ENCODE measurements at places on chromosomes 2 and 18. TPM values are rescaled to one million over a fixed set of nuclear protein-coding genes. Genes with fewer than 3 reads are reported as not detected.

GRCh38 chr2:120394764-120395163 is 48.8 kb downstream of the INHBB start:
- DNase-seq = no peak

DNA sequence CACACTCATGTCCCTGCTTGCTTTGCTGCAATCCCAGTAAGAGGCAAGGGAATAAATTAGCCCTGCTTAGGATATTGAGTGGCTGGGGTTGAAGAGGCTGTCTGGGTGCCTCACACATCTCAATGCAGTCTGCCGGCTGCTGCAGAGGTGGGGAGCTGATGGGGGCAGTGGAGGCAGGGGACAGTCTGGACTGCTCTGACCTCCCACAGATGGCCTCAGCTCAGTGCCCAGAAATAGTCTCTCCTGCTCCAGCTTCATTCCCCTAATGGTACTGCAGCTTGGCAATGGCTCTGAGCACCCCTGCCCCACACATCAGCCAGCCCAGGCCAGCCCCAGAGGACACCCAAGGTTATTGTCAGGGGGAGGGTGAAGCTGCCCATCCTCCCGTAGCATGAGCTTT is 21.5 kb upstream of the TNS1 start:
- DNase-seq = peak; percentile 71

DNA sequence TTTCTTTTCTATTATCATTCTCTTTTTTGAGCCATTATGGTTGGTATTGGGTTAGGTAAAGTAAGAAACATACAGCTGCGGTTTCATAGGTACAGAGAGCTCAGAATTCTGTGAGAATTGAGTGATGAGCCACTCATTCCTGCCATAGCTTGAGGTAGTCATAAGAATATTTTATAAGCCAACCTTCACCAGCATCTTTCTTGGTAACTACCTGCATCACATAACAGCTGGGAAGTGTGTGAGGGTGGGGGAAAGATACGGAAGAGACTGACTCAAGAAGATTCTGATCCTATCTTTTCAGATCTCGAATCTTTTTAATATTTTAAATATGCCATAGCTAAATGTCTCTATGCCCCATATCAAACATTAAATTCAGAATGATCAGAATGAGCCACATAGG is 313.8 kb upstream of the DDX18 start:
- no peak for DNase-seq

DNA sequence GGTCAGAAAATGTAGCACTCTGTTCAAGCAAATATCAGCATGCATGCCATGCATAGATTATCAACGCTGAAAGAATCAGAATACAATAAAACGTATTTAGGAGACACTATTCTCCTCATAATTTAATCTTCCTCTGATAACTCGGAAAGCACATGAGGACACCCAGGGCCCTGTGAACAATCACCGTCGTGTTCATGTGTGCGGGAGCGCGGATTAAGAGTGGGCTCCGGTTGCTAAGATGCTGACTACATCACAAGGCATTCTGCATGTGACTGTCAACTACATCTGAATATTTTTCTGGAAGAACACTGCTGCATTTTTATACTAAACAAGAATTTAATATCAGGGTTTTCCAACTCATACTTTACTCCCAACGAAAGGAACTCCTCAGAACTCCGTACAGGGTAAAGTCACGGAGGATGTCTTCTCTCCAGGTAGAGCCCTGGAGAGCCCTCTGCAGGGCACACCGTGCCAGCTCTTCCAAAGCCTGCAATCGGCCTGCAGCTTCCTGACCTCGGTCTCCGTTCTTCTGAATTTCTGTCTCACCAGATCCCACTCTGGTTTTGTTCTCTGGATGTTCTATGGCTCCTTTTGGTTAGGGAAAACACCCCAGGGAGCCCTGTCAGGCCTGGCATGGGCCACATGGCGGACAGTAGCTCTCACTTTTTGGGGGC is 59.6 kb downstream of the ZNF516 start:
- no peak for DNase-seq

GRCh38 chr2:40955042-40955441 is 503.2 kb upstream of the SLC8A1 start:
- no peak for DNase-seq

- no peak for DNase-seq
These were observed 916.0 kb upstream of the CELF4 start for GRCh38 chr18:38481576-38481975.

DNA sequence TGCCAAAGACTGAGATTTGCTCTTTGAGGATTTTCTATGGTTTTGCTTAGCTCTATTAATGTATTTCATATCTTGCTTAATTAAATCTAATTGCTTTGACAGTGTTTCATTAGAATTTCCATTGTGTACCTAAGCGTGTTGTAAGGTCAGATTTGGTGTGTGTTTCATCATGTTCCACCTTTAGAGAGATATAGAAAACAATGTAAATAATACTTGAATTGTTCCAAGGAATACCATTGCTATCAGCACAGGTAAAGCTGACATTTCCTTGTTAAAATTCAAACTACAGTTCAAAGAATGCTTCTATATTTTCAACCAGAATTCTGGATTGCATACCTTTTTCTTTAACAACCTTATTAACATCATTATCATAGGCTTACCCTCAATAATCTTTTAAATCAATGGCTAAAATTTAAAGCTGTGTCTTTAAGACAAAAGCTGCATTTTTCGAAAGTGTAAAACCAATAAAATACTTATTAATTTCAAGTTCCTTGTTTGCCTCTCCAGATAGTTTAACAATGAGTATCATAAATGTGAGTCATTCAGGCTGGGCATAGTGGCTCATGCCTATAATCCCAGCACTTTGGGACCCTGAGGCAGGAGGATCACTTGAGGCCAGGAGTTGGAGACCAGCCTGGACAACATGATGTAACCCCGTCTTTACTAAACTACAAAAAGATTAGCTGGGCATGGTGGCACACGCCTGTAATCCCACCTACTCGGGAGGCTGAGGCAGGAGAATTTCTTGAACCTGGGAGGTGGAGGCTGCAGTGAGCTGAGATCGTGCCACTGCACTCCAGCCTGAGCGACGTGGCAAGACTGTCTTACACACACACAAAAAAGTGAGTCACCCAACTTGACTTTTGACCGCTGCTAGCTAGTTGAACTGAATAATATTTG is 188.0 kb upstream of the PKDCC start:
- DNase-seq = no peak

PTH2R gene
- 0.25 TPM for total RNA-seq

GRCh38 chr2:127397568-127398238 is 9.9 kb upstream of the MAP3K2 start:
- DNase-seq = no peak

MRO gene
- 0.10 TPM for total RNA-seq

FAM110C gene
- 28.8 TPM for total RNA-seq

DCDC2C gene
- 0.16 TPM for total RNA-seq

DNA sequence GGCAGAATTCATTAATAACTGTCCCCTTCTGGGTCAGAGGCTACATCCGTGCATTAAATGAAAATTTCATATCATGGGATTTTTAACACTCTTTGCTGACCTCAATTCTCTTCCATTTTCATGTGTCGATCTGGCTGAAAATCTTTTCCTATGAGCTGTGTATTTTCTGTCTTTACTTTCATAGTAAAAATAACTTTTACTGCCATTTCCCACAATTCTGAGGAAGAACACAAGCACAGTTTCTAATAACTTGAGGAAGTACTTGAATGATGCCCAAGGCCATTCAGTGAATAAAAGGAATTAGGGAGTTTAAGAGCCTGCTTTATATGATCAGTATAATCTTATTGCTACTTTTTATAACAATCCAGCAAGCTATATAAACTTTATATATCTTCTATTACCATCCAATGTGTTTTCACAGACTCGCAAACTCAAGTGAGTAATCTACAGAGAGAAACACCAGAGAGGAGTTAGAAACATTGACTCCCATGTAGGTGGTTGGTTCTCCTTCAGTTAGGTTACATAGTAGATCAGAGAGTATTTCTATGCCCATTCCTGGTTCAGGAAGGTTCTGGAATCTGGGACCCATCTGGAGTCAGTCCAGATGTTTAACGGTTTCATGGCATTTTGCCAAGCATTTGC is 340.0 kb downstream of the FBXO15 start:
- no peak for DNase-seq

DNA sequence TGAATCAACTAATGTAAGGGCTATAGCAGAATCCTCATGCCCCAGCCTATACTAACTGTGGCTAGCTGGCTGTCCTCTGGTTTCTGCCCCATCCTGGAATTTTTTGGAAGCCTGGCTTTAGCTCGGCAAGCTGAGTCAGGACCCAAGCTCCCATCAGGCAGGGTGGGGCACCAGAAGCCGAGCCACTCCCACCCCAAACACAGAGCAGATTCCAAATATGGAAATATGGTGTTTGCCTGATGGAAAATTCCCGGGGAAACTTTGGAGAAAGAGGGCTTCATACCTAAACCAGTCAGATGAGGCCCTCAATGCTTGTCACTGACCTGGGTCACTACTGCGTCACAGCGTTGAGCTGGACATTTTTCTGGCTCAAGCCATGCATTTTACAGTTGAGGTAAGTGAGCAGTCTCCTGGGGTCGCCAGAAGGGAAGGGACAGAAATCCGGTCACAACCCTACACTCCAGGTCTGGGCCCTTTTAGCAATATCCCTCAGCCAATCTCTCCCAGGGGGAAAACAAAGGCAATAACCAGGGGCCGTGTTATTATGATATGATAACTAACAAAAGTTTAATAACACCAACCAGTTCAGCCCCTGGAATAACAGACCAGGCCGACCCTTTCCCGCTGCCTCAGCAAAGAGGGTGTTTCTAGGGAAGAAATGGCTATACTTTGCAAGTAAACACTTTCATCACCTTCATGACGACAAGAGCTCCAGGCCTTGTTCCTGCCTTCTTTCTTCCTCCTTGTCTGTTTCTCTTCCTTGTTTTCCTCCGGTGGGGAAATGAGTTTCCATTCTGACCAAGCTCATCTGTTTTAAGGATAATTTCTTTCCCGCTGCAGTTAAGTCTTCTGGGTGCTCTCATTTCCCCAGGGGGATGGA is 37.7 kb downstream of the PSD4 start:
- peak; percentile 70 for DNase-seq

GRCh38 chr2:217983276-217984233 is 19.2 kb downstream of the TNS1 start:
- DNase-seq = no peak

IL36G gene
- 24.2 TPM for total RNA-seq

DNA sequence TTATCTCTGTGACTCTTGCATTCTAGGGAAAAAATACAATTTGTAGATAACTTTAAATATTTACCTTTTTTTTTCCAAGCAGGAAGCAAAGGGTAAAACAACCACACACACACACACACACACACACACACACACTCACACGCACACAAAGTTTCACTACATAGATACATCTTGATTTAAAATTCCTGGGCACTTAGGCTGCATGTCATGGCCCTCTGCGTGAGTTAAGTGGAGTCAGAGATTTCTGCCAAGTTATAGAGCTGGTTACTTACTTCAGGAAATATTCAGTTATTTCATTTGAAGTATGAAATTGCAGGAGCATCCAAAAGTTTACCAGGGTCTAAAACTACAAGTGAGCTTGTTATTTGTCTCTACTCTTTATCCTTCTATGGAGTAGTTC is 612.0 kb downstream of the IRS1 start:
- DNase-seq = no peak

DNA sequence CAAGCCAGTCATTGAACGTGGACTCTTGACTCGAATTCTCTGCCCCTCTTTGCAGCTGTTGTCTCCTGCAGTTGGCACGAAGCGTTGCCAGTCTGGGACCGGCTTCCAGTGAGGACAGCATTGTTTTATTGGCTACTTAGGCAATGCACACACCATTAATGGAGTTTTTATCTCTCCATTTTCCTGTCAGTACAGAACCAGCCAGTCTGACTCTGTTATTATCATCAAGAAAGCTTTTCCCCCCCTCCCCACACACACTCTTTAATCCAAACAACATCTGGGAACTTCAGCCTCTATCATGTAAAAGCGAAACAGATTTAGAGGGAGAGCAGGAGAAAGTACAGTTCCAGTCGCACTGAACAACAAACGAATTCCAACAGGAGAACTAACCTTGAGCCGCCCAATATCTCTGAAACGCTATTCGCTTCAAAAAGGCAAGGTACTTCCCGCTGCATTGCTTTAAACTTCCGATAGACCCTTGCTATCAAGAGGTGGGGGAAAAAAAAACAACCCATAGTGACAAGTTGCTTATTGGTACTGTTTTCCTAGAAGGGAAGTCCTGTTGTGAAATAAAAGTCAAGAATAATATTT is 38.2 kb downstream of the ACVR1 start:
- no peak for DNase-seq

HS1BP3 gene
- 37.7 TPM for total RNA-seq

DNA sequence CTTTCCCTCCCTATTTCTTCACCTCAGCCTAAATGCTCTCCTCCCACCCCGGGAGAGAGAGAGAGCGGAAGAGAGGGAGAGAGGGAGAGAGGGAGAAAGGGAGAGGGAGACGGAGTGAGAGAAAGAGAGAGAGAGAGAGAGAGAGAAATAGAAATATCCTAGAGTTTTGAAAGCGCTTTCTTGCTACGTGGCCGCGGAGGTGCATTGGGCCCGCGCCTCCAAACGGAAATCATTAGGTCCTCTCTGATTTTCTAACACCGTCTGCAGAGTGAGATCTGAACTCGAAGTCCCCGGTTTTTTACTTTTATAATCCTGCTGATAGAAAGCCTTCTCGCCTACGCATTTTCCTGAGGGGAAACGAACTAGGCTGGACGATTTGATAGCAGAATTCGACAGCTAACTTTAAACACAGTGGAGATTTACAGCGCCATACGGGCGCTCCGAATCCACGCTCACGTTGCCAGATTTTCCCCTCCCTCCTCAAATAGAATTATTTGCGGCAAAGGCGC is 903 bp upstream of the EVX2 start:
- no peak for DNase-seq

GRCh38 chr18:21449367-21450290 is 150.9 kb downstream of the ESCO1 start:
- DNase-seq = no peak
